ENCODE measurements at places on chromosomes 5 and 9. TPM values are rescaled to one million over a fixed set of nuclear protein-coding genes. Genes with fewer than 3 reads are reported as not detected.

Gene SLC36A2
- not detected for total RNA-seq

Gene HEMGN
- total RNA-seq: not detected

Gene FAM81B
- 0.20 TPM for total RNA-seq

Gene PAPPA
- 0.07 TPM for total RNA-seq

Gene PPP1R26
- 16.6 TPM for total RNA-seq

Gene LTC4S
- total RNA-seq: 0.66 TPM

Gene F12
- 1.5 TPM for total RNA-seq

Gene DNAH5
- total RNA-seq: 0.49 TPM

Gene IRX1
- total RNA-seq: not detected

Gene AFAP1L1
- total RNA-seq: 150 TPM

Gene OXCT1
- total RNA-seq: 41.8 TPM

Gene TMEM252
- not detected for total RNA-seq

Gene RANBP17
- 6.9 TPM for total RNA-seq

Gene CCL27
- 0.14 TPM for total RNA-seq

Gene STKLD1
- 0.81 TPM for total RNA-seq

Gene CDH9
- total RNA-seq: not detected

Gene ZFYVE16
- total RNA-seq: 22.3 TPM

Gene OLFML2A
- total RNA-seq: 0.04 TPM

Gene P4HA2
- total RNA-seq: 88.6 TPM

Gene KIF4B
- 0.13 TPM for total RNA-seq

Gene CARD19
- total RNA-seq: 95.7 TPM

Gene GPR151
- total RNA-seq: not detected

Gene TLX3
- not detected for total RNA-seq

Gene TTC23L
- under 0.01 TPM for total RNA-seq

Gene LMNB1
- total RNA-seq: 82.9 TPM

Gene SPAAR
- total RNA-seq: 7.5 TPM

Gene MAMDC4
- 0.86 TPM for total RNA-seq

Gene RLN2
- total RNA-seq: 0.35 TPM

Gene ZNF622
- 41.9 TPM for total RNA-seq

Gene FOXD1
- 1.1 TPM for total RNA-seq

Gene C9
- 0.25 TPM for total RNA-seq

Gene ENTREP1
- total RNA-seq: 3.5 TPM

Gene PRDM9
- not detected for total RNA-seq

Gene LCN9
- not detected for total RNA-seq

Gene HAVCR2
- 0.07 TPM for total RNA-seq

Gene SPTAN1
- 449 TPM for total RNA-seq

Gene GDA
- total RNA-seq: not detected

Gene LCN15
- total RNA-seq: not detected

Gene SH3TC2
- total RNA-seq: 2.5 TPM

Gene BTNL9
- total RNA-seq: 0.07 TPM

Gene C5
- 4.3 TPM for total RNA-seq

Gene PCDHGB3
- total RNA-seq: 1.3 TPM

Gene PCDHB15
- total RNA-seq: 0.95 TPM

Gene SLC25A48
- not detected for total RNA-seq
